ENCODE measurements at places on chromosomes 3 and 15.

DNA sequence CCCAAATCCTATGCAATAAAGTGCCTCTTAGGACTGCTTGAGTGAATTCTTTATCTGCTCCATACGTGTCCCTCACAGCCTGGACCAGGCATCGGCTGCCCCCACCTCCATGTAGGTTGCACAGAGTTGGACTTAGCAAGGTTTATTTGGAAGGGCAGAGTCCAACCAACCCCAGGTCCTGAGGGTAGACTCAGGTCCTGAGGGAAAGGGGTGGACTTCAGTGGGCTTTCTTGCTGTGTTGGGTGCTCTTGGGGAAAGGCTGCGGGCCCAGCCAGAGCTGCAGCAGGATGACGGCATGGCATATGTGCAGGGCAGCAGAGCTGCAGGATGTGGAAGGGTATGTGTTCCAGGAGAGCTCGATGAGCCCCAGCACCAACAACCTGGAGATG lies 6.5 kb downstream of the ALG3 start:
- DNase-seq, result no peak

GRCh38 chr15:90547540-90547939 lies 17.8 kb downstream of the CRTC3 start:
- DNase-seq, result no peak

- no peak for DNase-seq
These were observed 27.1 kb downstream of the CHST2 start for GRCh38 chr3:143146486-143147274.

- no peak for DNase-seq
These were observed 70.7 kb downstream of the SEMA5B start for GRCh38 chr3:122956693-122957455.
